Activated T-cell treated with anti-CD3 and anti-CD28 coated beads, Interleukin-2, amount 50 U/mL, for 1 hour (primary cell): ENCODE measurements at places on chromosomes 2 and 18.

DNA sequence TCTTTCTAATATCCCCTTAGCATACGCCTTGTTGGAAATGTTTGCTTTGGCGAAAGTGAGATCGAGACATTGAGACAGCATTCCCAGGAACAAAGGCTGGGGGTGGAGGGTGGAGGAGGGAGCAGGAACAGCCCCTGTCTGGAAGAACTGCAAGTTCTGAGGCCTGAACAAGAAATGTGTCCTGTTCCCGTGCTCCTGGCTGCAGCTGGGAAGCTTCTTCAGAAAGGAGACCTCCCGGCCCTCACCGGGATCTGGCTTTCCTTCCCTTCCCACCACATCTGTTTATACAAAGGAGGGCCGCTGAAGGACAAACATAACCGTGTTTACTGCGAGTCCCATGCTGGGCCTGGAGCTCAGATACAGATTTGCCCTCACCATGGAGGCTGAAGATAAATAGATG is 35.9 kb downstream of the AFF3 start:
- no peak for DNase-seq

GRCh38 chr18:40612356-40612755 is 1342.7 kb upstream of the PIK3C3 start:
- no peak for DNase-seq

GRCh38 chr2:219072741-219073250 is 12.1 kb upstream of the IHH start:
- DNase-seq: no peak

DNA sequence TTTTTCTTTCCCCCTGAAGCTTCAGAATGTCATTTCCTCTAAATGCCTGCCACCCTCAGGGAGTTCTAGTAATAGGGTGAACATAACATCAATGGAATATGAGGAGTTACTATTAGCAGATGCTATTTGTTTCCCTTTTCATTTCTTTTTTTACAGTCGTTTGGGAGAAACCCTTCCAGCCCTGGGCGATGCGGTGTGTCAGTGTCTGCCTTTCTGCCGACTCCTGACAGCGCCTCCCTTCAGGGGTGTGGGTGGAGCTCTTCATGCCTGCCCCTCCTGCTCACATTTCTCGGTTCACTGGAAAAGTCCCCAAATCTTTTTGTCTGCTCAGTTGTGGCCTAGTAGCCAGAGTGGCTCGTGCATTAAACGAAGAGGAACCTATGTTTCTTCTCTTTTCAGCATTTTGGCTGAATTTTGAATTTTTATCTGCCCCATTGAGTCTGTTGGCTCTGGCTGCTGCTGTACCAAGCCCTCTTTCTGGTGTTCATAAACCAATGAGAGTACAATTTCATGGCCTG is 72.3 kb downstream of the FMNL2 start:
- no peak for DNase-seq
